ENCODE measurements at places on chromosomes 5 and 9.

DNA sequence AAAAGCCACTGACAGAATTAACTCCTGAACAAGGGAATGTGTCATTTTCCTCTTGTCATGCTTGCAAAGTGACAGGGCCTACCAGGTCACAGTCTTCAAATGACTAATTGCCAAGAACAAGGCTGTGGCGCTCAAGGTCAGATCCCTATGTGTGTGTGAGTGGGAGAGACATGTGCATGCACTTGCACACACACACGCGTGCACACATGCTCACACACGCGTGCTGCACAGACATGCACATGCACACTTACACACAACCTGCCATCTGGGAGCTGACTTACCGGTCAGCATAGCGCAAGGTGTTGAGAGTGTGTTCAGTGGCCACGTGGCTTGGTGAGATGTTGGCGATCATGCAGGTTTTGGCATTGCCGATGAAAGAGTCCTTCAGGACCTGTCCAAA lies 69.8 kb downstream of the KIF24 start:
- DNase-seq, result no peak

- DNase-seq, result no peak
Measured at GRCh38 chr9:35579130-35579529, 25.9 kb upstream of the TESK1 start.

GRCh38 chr9:35070823-35071813 lies 1.3 kb downstream of the VCP start:
- no peak for DNase-seq

DNA sequence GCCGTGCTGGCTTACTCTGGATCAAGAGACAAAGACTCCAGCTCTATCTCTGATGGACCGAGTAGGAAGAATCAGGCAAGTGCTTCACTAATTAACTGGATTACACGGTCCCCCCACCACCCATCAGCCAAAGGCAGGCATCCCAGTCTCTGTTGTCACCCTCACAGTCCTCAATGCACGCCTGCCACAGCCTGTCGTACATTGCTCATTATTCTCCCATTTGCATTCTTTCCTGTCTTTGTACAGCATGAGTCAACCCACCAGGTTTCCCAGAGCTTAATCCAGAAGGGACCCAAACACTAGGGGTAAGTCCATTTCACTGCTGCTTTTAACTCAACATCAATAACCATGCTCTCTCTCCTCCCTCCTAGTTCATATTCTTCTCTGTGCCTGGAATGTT lies 44.4 kb downstream of the PCA3 start:
- DNase-seq, result no peak

- DNase-seq, result no peak
Measured at GRCh38 chr5:39711821-39712220, 287.0 kb upstream of the DAB2 start.

- DNase-seq, result no peak
Measured at GRCh38 chr5:119373449-119373858, 17.6 kb downstream of the TNFAIP8 start.

DNA sequence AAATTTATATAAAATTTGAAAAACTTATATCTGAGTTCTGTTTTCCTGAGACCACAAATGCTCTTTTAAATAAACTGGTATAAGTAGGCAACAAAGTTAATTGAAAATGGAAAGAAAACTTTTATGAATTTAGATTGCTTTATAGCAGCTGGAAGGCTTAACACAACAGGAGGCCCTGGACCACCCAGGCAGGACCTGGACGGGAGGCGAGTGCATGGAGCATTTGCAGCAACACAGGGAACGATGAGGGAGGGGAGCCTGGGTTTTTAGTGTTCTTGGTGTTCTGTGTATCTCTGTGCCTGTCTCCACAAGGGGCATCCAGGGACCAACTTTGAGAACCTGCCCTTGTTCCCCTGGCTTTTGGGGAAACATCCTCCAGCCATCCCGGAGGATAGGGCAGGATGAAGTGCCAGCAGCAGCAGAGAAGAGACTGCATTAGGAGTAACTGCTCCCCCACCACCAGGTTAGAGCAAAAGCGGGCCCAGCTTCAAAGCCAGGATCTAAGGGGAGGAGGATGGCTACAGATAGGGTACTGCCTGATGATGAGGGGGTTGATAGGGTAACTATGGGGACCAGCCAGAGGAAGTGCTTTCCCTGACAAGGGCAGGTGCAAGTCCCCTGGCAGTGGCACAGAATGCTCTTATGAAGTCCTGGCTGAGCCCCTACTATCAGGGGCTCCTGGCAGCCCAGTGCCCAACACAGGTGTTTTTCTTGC lies 6.7 kb upstream of the SPATA31E1 start:
- DNase-seq, result no peak

Data from central memory CD4-positive, alpha-beta T cell (primary cell).